Stimulated activated CD8-positive, alpha-beta memory T cell treated with anti-CD3 and anti-CD28 coated beads, Interleukin-7, amount 100 ng/mL, for 48 hours (primary cell): ENCODE measurements at places on chromosomes 6 and 20.

DNA sequence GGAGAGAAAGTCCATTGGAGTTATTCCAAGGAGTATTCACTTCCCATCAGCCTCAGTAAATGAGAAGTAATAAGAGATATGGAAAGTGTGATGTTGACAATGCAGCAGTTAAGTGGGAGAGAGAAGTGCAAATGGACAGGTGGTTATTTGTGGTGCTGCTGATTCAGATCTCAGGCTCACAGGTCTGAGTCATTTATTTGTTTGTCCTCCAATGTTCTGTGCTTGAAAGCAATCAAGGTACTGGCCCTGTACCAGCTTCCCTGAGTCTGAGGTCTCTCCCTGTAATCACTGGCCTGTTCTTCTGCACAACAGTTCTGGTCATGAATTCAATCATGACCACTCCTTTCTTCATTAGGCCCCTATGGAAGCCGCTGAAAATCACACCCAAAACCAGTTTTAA lies 827.7 kb downstream of the MAFB start:
- no peak for DNase-seq

- DNase-seq, result no peak
These were observed 47.6 kb downstream of the EZR start for GRCh38 chr6:158771399-158772152.

DNA sequence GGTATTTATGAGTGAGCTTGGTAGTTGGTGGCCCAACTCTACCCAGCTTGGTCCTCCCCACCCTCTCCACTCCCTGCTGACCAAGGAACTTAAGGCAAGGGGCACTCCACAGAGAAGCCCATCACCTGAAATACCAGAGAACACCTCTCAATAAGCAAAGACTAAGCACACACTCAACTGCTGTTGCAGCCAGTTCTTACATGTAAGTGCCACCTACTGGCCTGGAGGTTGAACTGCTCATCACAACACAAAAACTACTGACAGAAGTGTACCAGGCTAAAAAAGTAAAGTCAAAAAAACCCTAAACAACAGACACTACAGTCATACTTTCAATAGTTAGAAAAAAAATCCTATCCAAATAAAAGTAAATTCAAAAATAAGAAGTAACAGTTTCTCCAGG lies 146.2 kb downstream of the FAM83B start:
- no peak for DNase-seq

- no peak for DNase-seq
These were observed 8.6 kb downstream of the VNN2 start for GRCh38 chr6:132749111-132749510.

DNA sequence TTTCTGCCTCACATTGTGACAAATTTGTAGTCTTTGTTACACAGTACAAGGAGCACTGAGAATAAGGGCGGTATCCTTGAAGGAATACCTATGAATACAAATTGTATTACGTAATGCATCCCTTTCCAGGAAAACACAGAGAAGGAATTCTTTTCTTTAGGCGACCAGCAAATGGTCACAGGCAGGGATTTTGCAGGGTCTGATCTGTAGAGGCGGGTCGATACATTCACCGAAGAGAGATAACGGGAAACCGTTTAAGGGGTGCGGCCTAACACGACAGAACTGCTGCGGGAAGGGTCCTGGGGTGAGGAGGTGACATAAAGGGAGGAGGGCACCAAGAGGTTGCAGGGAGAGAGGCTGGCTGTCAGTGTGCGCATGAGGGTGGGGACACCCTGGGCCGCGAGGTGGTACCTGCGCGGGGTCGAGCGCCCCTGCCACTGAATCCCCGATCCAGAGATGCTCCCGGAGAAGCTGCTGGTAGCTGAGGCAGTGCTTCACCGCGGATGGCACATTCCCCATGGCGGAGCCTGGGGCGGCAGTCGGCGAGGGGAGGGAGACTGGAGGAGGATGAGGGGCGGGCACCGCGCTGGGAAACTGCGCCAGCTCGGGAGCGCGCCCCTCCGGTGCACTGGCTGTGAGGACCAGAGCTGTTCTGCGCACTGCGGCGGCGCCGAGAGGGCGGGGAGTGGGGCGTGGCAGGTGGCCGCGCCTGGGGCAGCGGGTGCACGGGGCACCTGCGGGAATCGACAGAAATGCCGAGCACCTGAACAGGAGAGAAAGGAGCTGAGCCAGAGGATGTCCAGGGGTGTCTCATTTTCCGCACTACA lies at the start of gene HMGCLL1:
TSS of gene HMGCLL1 (minus strand) at position 656 of the 827 bp plus-strand sequence. CDS start at position 519, 137 bp downstream.
- no peak for DNase-seq
